Stimulated activated CD8-positive, alpha-beta memory T cell treated with anti-CD3 and anti-CD28 coated beads, Interleukin-2, amount 100 ng/mL, for 1 hour (primary cell): ENCODE measurements at places on chromosomes 4 and X.

DNA sequence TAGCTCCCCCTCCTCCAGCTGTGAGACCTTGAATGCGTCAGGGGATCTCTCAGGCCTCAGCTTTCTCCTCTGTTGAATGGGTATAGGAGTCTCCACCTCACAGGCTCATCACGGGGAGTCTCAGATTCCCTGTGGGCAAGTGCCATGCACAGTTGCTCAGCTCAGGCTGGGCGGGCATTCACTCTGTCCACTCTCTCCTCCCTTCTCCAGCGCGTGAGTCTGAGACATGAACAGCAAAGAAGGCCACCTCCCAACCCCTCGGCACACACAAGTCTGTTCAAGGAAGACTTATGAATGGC lies 60.0 kb downstream of the HTRA3 start:
- DNase-seq = no peak

DNA sequence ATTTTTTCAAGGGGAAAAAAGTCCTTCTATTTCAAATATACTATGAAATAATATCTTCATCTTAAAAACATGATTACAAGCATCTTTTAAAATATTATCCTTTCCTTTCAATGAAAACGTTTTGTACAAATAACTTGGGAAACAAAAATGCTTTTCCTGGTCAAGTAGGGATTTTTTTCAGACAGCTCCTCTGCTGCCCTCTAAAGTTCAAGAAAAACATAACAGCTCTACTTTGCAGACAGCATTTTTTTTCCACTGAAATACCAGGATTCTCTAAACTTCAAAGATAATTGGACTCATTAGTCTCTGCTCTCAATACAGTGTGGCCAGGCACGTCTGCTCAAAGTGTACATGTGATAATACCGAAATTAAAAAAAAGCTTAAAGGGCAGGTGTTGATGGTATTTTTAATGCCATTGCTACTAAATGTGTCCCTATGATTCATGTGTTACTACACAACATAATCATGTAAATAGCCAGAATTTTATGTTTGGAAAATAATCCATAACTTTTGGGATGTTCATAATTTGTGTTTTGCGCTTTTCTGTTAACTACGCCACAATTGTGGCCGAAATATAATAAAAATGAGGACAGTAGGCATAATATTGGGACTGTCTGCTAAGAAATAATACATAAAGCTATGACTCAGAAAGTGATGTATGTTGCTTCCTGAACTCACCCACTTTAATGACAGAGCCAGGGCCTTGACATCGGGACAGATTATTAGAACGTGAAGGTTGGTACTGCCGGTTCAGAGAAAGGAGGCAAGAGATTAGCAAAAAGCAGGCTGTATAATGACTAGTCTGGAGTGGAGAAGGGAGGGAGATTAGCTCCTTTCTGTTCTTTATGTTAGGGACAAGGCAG lies 478.9 kb downstream of the KCNIP4 start:
- no peak for DNase-seq

DNA sequence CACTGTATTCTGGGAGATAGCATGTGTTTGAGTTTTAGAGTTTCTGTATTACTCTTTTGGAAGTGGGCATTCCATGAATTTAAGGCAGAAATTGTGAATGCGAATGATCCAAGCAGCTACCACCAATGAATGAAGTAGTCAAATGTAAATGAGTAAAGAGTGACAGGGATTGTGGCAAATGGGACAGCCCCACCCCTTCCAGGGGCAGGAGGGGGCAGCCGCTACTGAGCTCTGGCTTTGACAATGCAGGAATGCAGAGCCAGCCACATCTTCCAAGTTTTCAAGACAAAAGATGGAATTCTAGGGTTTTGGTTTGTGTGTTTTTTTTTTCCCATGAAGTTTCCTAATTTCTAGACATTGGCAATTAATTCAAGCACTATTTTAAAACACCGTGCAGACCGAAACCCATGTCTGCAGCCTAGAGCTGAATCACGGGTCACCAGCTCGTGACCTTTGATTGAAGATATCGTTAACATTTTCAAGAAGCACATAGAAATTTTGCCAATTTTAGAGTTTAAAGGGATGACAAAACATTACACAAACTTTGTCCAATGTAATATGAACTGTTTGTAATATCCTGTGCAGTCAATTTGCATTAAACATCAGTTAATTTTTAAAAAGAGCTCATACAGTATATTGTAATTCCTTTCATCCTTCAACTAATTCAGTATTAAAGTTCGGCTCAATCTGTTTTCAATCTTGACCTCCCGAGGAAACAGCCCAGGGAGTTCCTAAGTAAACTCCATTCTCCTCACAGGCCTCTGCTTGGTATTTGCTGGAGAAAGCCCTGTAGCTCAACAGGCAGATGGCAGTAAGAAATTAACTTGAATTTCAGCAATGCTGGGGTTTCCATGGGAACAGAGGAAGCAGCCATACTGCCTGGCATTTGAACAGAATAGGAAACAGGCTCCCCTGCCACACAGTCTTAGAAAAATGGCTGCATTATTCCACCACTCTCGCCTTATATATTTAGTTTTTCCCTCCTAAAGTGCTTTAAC lies 83.4 kb downstream of the UCHL1 start:
- DNase-seq = no peak

DNA sequence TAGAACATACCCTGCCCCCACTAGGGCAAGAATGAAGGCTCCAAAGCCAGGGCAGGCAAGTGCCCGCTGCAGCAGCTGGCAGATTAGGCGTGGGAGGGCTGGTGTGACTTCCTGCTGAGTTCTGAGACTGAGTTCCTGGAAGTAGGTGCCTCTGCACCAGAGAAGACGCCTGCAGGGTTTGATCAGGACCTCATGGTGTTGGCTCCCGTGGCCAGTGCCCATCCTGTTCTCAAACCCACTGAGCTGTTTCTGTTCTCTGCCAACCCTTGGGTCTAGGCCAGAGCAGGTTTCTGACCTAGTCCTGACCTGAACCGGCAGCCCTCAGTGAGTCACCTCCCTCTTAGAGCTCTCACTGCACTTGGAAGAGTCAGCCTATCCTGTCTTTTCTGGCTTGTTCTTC lies 220.7 kb downstream of the HS6ST2 start:
- DNase-seq = no peak

DNA sequence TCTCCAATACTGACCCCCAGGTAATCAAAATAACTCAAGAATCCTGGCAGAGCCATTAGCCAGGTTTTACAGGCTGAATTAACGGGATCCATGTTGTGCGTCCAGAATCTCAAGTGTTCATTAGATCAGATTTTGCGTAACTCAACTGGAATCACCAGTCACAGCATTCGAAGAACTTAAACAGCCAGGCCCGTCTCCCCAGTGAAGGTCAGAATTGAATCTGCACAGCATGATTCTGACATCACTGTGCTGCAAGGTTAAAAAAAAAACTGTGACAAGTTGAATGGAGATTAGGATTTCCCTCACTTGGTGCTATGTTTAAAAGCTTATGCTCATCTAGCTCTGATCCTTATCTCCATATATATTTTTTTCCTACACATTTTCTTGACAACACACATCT lies 96.1 kb downstream of the ANOS1 start:
- no peak for DNase-seq

- DNase-seq = no peak
These were observed 135.3 kb upstream of the VCX2 start for GRCh38 chrX:8306291-8306925.

GRCh38 chr4:138181287-138181686 lies 60.9 kb downstream of the SLC7A11 start:
- no peak for DNase-seq

GRCh38 chr4:101355246-101355645 lies 7.9 kb upstream of the PPP3CA start:
- no peak for DNase-seq

DNA sequence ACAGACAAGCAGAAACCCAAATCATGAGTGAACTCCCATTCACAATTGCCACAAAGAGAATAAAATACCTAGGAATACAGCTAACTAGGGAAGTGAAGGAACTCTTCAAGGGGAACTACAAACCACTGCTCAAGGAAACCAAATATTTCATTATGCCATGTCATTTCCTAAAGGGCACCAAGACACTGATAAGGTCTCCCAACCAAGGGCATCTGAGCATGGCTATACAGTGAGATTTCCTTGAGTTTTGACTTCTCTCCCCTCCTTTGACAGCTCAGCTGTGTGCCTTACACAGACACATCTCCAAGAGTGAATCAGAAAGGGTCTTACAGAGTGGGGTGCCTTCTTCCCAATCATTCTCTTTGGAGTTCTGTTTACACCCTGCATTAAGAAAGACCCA lies 40.4 kb downstream of the PCDH7 start:
- no peak for DNase-seq

DNA sequence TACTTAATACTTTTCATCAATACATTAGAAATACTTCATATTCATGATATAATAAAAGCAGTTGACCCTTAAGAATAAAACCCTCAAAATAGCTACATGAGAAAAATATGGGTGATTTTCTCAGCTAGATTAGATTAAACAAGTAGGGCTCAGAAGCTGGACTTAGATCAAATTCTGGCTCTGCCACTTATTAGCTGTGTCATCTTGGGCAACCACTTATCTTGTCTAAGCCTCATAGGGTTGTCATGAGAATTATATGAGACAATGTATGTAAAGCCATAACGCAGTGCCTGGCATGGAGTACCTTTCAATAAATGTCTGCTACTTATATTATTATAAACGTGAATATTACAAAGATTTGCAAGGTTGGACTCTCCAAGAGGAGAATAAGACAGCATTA lies 84.3 kb upstream of the PGRMC2 start:
- DNase-seq = no peak

GRCh38 chr4:159946983-159947615 lies 844.2 kb downstream of the RAPGEF2 start:
- DNase-seq = no peak

GRCh38 chr4:126986828-126987227 lies 645.9 kb upstream of the INTU start:
- no peak for DNase-seq

GRCh38 chrX:48076343-48076742 lies 4.9 kb upstream of the ZNF630 start:
- DNase-seq = no peak
